H1 (cell line): ENCODE measurements at places on chromosomes 4 and X. TPM values are rescaled to one million over a fixed set of nuclear protein-coding genes. Genes with fewer than 3 reads are reported as not detected.

Gene PRAF2
- total RNA-seq = 11.3 and 12.1 TPM in 2 replicates

Gene CXCL11
- 0.33 TPM in 1 of 2 replicates, not detected in the other for total RNA-seq

Gene MAGEB2
- not detected in 2 replicates for total RNA-seq

Gene FGF5
- not detected in 2 replicates for total RNA-seq

Gene CSAG3
- total RNA-seq = not detected in 2 replicates

Gene SHROOM3
- 34.0 and 35.6 TPM in 2 replicates for total RNA-seq

Gene MORC4
- total RNA-seq = 1.9 and 2.5 TPM in 2 replicates

Gene VCX3A
- total RNA-seq = 0.46 and 0.63 TPM in 2 replicates

Gene TEX13B
- 0.32 TPM in 1 of 2 replicates, not detected in the other for total RNA-seq

DNA sequence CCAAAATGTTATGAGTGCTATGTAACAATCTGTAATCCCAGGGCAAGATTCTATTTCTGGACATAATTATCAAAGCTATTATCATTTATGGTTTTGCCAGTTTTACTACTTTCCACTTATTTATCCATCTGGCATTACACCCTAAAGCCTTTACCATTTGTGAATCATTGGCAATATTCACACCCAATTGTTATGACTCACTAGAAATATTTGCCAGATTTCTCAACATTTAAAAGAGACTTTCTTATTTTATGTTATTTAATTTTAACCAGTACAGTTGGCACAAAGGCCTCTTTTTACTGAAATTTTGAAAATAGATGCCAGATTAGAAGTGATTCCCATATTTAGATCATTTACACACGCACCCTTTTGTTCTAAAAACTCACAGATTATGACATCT, 242.7 kb upstream of the WDFY3 start:
- H3K4me1 ChIP-seq = no peaks in the 10 kb centered on the region
- H3K4me3 ChIP-seq = no peak overlapping the region
- H3K27ac ChIP-seq = no peak overlapping the region

GRCh38 chrX:141652286-141652685, 46.3 kb downstream of the SPANXD start:
- no peak overlapping the region for H3K27ac ChIP-seq

DNA sequence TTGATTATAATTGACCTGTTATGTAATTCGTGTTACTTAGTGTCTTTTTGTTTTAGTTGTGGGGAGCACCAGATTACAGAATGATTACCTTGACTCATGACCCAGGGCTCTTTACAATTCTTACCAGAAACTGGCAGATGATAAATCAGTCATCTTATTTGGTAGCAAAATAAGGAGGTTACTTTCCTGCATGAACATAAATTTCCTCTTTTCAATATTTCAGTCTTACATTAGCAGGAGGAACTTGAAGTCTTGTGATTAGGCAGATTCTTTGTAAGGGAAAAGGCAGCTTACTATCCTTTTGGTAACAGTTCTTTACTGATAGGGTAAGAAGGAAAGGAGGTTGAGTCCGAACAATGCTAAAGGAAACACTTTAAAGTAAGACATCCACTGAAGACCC, 26.0 kb upstream of the SLC25A5 start:
- no peaks in the 10 kb centered on the region for H3K36me3 ChIP-seq
- H3K27ac ChIP-seq = no peak overlapping the region
- H3K27me3 ChIP-seq = no peaks in the 10 kb centered on the region
- DNase-seq = no peak

DNA sequence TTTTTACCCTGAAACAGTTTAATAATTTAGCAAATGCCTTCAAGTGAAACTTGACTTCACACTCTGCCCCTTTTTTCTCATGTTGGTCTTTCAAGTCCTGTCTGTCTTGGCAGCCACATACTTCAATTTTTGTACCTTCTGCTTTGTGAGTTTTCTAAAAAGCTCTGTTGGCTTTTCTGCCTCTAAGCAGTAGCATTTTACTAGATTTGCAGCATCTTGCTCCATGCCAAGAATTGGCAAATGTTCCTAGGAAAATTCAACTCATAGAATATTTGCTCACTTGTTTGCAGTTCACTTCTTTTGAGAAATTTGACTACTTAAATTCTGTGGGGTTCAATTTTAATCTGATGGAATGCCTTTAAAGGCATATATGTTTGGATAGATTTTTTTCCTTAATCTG, 59.2 kb downstream of the FAM47A start:
- H3K27me3 ChIP-seq = no peaks in the 10 kb centered on the region
- H3K36me3 ChIP-seq = no peaks in the 10 kb centered on the region
- no peaks in the 10 kb centered on the region for H3K4me1 ChIP-seq
- no peak for DNase-seq

- no peak overlapping the region for H3K27ac ChIP-seq
- H3K36me3 ChIP-seq = no peaks in the 10 kb centered on the region
- no peak for DNase-seq
- H3K4me1 ChIP-seq = no peaks in the 10 kb centered on the region
- H3K27me3 ChIP-seq = no peaks in the 10 kb centered on the region
- H3K4me3 ChIP-seq = no peak overlapping the region
Measured at GRCh38 chr4:11614426-11614825, 185.7 kb upstream of the HS3ST1 start.

GRCh38 chrX:3712051-3712869, 1.2 kb downstream of the PRKX start:
- H3K27ac ChIP-seq = no peak overlapping the region
- peaks cover 3% of the 10 kb centered on the region for H3K4me1 ChIP-seq
- no peaks in the 10 kb centered on the region for H3K36me3 ChIP-seq
- H3K4me3 ChIP-seq = peak overlapping the region; percentile 73
- H3K27me3 ChIP-seq = no peaks in the 10 kb centered on the region; the same call in 1 of the 2 replicates

DNA sequence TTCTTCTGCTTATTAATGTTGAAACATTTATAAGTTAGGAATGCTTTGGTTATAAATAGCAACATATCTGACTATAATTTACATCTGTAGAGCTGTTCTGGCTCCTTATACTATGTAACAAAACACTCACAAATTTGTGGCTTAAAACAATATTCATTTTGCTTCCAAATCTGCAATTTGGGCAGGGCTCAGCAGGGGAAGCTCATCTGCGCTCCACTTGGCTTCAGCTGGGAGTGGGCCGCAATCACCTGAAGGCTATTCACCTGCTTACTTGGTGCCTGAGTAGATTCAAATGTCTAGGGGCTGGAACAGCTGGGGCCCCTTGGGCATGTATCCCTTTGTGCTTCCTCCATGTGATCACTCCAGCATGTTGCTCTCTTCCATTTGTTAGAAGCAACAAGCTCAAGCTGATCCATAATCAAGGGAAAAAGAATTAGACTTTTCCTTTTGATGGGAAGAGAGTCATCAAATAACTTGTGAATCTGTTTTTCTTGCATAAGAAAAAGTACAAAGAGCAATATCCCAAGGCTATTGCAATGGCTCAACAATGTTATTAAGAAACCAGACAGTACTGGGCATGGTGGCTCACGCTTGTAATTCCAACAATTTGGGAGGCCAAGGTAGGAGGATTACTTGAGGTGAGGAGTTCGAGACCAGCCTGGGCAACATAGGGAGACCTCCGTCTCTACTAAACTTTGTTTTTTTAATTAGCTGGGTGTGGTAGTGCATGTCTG, 34.8 kb upstream of the CBR4 start:
- no peaks in the 10 kb centered on the region for H3K4me1 ChIP-seq
- no peaks in the 10 kb centered on the region for H3K27me3 ChIP-seq
- DNase-seq = no peak
- H3K36me3 ChIP-seq = no peaks in the 10 kb centered on the region
- H3K27ac ChIP-seq = no peak overlapping the region

- no peaks in the 10 kb centered on the region for H3K36me3 ChIP-seq
- no peaks in the 10 kb centered on the region for H3K4me1 ChIP-seq
- no peak overlapping the region for H3K27ac ChIP-seq
- DNase-seq = no peak
Measured at GRCh38 chrX:30874851-30875250, 14.2 kb downstream of the TAB3 start.

- H3K27me3 ChIP-seq = no peaks in the 10 kb centered on the region
- H3K27ac ChIP-seq = no peak overlapping the region
- H3K4me1 ChIP-seq = no peaks in the 10 kb centered on the region
- H3K36me3 ChIP-seq = no peaks in the 10 kb centered on the region
- no peak overlapping the region for H3K4me3 ChIP-seq
- no peak for DNase-seq
Measured at GRCh38 chrX:112636951-112637581, 42.7 kb downstream of the LHFPL1 start.

GRCh38 chr4:37651781-37652377, 34.3 kb downstream of the RELL1 start:
- no peaks in the 10 kb centered on the region for H3K27me3 ChIP-seq
- peaks cover 8% of the 10 kb centered on the region; the same call in 1 of the 2 replicates for H3K4me1 ChIP-seq
- H3K36me3 ChIP-seq = no peaks in the 10 kb centered on the region
- H3K4me3 ChIP-seq = no peak overlapping the region

GRCh38 chrX:129781134-129781672, 1.5 kb downstream of the SASH3 start:
- no peak for DNase-seq
- H3K4me1 ChIP-seq = peaks cover 2% of the 10 kb centered on the region
- no peak overlapping the region for H3K4me3 ChIP-seq
- no peak overlapping the region for H3K27ac ChIP-seq
- H3K27me3 ChIP-seq = no peaks in the 10 kb centered on the region
- H3K36me3 ChIP-seq = no peaks in the 10 kb centered on the region

GRCh38 chrX:110346681-110347080, 12.0 kb upstream of the RTL9 start:
- H3K4me3 ChIP-seq = no peak overlapping the region
- H3K27ac ChIP-seq = no peak overlapping the region
- no peaks in the 10 kb centered on the region for H3K4me1 ChIP-seq
- no peaks in the 10 kb centered on the region for H3K27me3 ChIP-seq
- no peaks in the 10 kb centered on the region for H3K36me3 ChIP-seq

DNA sequence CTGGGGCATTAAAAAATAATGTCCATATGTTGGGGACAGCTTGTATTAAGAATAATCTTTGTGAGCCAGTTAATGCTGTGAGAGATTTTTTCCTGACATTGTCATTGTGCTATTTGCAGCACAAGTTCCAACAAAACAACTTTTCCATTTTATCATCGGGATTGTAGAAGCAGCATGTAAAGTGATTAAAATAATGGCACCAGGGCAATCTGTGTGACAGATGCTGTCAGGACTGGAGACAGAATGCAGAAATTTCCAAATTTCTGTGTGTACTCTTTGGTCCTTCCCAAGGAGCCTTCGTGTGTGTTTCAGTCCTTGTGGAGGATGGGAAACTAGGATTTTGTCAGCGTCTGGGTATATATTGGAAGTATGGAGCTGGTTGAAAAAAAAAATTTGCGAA, 101.5 kb upstream of the LIMCH1 start:
- no peak overlapping the region for H3K27ac ChIP-seq
- no peaks in the 10 kb centered on the region for H3K36me3 ChIP-seq
- H3K4me3 ChIP-seq = no peak overlapping the region
- H3K27me3 ChIP-seq = no peaks in the 10 kb centered on the region

DNA sequence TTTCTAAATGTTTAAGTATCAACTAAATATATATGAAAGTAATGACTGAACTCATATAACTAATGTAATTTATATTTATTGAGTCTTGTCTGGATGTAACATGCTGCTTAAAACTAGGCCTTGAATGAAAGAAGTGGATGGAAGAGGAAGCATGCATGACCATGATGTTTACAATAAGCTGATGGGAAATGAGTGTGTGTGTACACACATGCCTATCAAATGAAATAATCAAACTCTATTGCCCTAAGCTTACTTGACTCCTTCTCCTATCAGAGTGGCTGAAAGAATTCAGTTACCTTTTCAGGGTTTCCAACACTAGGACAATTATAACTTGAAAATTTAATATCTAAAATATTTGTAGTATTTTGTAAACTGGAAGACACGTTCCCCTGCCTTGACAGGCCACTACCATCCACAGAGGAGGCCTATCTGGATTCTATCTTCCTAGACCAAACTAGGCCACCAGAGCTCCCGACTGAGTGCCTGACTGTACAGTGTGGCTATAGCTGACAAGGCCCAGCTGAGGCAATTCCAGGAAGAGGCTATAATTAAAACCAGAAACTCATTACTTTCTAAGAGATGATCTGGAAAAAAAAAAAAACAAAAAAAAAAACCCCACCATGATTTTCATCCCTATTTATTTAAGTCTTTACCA, 7.6 kb downstream of the ARSJ start:
- no peaks in the 10 kb centered on the region for H3K27me3 ChIP-seq
- H3K4me1 ChIP-seq = no peaks in the 10 kb centered on the region
- DNase-seq = no peak
- H3K27ac ChIP-seq = no peak overlapping the region
- H3K36me3 ChIP-seq = no peaks in the 10 kb centered on the region

- no peak for DNase-seq
- no peak overlapping the region; the same call in 1 of the 2 replicates for H3K27ac ChIP-seq
- H3K36me3 ChIP-seq = peaks cover 27% of the 10 kb centered on the region; the same call in 1 of the 2 replicates
- H3K27me3 ChIP-seq = no peaks in the 10 kb centered on the region
Measured at GRCh38 chrX:12978205-12979025, 3.5 kb downstream of the TMSB4X start.

DNA sequence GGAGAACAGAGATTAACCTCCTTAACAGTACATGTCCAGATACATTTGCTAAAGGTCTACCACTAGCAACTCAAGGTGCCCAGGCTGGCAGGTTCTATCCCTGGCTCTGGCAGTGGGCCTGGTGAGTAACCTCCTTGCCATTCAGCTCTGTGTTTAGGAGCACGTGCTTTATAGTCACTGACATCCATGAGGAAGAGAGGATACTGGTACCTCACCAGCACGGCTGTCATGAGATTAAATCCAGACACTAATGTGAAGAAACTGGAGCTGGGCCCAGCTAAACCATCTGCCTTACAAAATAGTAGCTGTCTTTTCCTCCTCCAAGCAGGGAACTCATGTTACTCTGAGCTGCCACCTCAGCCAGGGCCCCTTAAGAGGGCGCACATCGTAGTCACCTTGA, 45.3 kb downstream of the GPRASP3 start:
- H3K4me3 ChIP-seq = no peak overlapping the region
- H3K36me3 ChIP-seq = no peaks in the 10 kb centered on the region
- no peak for DNase-seq
- no peak overlapping the region for H3K27ac ChIP-seq

GRCh38 chr4:167028976-167029375, 205.3 kb downstream of the SPOCK3 start:
- no peak overlapping the region for H3K4me3 ChIP-seq
- H3K27ac ChIP-seq = no peak overlapping the region
- H3K27me3 ChIP-seq = no peaks in the 10 kb centered on the region
- no peak for DNase-seq
- H3K4me1 ChIP-seq = no peaks in the 10 kb centered on the region

DNA sequence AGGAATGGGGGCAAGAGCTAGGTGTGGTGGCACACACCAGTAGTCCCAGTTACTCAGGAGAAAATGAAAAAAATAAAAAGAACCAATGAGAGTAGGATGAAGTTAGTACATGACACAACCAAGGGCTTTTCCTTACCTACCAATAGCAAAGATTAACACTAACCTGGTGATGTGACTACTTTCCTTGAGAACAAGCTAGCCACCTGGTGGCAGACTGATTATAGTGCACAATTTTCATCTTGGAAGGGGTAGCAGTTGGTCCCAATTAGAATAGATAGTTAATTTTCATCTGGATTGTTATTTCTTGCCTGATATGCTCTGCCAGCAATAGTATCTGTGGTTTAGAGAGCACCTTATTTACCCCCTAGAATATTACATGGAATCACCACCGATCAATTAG, 1216.8 kb upstream of the PABPC4L start:
- no peak for DNase-seq
- H3K27me3 ChIP-seq = no peaks in the 10 kb centered on the region
- H3K4me3 ChIP-seq = no peak overlapping the region
- H3K27ac ChIP-seq = no peak overlapping the region
- no peaks in the 10 kb centered on the region for H3K4me1 ChIP-seq

- DNase-seq = peak; percentile 69
- H3K4me1 ChIP-seq = no peaks in the 10 kb centered on the region
- H3K27ac ChIP-seq = no peak overlapping the region
Measured at GRCh38 chrX:152821145-152821765, 9.3 kb downstream of the CETN2 start.
